ENCODE measurements at places on chromosomes 6 and 20.
A peak's percentile ranks its signal among the peaks of the same experiment; 100 is the strongest.

DNA sequence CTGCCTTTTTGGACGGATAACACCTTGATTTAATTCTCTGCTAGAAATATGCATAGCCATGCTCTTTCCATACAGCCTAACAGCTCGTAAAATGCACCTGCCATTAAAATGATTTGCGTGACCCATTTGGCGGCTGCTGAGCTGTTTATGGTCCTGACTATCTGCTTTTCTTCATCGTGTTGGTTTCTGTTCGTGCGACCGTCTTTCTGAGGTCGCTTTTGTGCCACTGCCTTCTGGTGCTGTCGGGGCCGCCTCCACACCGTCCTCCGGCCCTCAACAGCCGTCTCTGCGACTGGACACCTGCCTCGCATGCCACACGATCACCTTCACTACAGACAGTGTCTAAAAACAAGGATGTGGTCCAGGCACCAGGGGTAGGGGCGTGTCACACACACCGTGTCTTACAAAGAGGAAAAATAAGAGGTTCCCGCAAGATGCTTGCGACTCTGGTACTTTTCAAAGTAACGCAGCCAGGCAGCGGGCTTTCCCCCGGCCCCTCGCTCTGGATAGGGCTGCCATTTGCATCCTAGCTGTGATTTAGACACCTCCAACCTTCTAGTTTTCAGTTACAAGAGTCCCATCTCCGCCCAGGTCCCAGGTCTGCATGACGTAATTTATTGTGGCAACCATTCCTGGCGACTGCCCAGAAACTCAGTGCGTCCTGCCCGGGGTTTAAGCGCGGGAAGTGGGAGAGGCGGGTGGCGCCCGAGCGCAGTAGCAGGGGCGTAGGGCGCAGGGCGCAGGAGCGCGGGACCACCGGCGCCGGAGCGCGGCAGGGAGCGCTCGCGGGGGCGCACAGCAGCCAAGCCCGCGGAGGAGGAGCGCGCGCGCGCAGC lies at the start of gene STMND1:
Gene STMND1, plus strand, starts transcription at position 629 of the 836 bp plus-strand sequence. CDS start 208 bp downstream, outside the sequence.
- no peak for DNase-seq

DNA sequence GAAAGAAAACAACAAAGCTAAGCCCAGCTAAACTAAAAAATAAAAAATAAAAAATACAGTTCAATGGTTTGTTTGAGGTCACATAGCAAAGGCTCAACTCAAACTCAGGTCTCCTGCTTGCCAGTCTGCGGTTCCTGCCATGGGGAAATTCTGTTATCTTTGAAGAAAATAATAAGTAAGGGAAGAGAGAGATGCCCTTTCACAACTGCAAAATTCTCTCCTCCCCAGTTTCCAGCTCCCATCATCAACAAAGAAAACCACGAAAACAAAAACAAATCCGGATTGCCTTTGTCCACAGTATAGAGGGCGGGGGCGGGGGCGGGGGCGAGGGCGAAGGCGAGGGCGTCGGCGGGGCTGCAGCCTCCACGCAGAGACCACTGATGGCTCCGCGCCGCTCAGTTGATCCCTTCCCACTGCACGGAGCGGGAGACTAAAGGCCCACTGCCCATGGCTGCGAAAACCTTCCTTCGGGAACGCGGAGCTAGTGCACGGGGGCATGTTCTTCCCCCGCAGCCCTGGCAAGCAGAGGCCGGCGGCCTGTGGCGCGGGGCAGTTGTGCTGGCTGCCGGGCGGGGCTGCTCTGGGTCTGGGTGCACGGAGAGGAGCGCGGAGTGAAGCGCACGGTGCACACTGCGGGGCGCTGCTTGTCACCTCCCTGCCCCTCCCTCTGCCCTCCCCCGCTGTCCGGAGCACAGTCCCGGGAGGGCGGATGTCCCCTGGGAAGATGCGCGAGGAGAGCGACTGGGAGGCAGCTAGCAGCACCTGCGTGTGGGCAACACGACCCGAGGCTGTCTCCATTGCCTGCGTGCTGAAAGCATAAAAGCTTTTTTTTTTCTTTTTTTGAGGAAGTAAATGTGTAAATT lies 54.1 kb upstream of the TPD52L1 start:
- peak; percentile 53 for DNase-seq

- no peak for DNase-seq
Measured at GRCh38 chr20:38859070-38859690, 53.7 kb downstream of the PPP1R16B start.

DNA sequence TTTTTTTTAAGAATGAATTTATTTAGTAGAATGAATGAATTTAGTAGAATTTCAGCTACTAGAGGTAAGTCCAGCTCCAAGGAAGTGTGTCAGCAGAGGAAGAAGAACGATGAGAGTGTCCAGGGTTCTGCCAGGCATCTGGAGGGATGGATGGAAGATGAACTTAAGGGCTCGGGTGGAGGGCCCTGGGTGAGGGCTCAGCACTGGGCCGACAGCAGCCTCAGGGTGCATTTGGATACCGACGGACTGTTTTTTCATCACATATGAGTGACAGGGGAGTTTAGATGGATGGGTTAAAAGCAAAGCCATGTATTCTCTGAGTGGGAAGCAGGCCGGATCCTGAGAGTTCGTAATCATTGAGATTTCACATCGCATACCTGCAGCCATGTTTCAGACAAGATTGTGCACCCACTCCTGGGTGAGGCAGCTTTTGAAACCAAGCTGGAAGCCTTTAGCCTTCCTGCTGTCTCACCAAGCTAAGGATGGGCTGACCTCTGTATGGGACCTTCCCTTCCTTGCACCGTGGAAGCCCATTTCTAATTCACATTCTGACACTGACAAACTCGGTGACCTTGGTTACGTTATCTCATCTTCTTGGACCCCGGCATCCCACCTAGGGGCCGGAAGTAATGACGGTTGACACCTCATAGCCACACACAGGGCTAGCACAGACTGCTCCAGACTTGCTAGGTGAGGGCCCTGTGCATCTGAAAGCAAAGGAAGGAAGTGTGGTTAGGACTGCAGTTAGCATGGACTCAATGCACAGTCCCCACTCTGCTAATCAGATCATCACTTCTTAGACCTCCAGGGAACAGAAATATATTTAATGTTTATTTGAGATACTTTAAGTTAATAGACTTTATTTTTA lies 228.5 kb downstream of the SLC24A3 start:
- DNase-seq, result no peak

DNA sequence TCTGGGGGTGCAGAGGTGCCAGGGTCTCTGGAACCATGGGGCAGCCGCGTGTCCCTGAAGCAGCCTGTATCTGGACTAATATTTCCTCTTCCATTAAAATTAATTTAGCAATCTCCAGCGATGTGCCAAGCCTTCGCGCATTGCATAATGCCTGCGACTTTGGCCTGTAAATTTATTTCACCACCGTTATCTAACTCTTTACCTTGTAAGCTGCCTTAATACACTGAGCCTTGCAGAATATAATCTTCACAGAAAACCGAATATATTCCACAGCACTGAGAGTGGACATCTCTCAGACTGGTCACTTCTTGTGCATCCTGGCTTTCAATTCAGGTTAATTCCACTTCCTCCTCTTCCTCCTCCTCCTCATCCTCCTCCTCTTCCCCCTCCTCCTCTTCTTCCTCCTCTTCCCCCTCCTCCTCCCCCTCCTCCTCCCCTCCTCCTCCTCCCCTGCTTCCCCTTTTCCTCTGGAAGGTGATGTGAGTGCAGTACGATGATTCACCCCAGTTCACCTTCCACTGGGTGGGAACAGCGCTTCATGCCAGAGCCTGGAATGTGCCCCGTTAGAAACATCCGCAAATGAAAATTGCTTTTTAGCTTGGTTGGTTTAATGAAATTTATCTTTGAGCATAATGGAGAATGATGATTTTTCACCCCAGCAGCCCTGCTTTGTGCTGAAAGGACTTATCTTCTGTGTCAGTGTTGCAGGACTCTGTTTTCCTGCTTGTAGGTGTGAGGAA lies 101.4 kb downstream of the CDH4 start:
- DNase-seq, result peak; percentile 75

DNA sequence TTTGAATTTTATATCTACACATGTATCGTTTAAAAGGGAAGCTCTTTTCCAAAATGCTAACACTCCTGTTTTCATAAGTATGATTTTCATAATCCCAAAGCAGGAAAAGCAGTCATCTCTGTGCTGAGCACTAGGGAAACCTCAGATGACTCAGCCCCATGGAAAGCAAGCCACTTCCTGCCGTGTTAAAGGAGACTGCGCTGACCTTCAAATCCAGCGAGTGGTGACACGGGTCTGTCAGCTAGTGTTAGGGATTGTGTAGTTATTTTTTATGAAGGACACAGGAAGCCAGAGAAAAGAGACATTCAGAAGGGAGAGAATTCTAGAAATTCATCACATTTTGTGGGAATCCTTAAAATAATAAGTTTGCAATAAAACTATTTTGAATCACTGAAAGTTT lies 57.0 kb upstream of the CD93 start:
- DNase-seq, result peak; percentile 74

DNA sequence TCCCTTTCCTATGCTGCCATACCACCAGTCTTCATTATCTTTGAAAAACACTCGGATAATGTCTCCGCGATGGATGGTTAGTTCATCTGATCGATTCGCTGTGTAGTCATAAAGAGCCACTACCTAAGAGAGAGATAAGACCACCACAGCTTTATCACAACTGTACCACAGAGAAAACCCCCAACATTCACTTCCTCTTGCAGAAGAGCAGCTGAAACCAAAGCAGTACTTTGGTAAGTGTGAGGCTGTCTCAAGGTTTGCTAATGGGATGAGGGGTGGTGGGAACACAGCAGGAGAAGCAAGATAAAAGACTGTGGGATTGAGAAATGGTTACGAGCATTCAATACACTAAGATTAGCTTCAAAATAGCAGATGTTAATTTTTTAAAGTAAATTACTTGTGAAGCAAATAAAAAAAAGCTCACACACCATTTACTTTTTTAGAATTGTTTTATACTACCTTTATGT lies 142.1 kb downstream of the MYB start:
- DNase-seq, result no peak

DNA sequence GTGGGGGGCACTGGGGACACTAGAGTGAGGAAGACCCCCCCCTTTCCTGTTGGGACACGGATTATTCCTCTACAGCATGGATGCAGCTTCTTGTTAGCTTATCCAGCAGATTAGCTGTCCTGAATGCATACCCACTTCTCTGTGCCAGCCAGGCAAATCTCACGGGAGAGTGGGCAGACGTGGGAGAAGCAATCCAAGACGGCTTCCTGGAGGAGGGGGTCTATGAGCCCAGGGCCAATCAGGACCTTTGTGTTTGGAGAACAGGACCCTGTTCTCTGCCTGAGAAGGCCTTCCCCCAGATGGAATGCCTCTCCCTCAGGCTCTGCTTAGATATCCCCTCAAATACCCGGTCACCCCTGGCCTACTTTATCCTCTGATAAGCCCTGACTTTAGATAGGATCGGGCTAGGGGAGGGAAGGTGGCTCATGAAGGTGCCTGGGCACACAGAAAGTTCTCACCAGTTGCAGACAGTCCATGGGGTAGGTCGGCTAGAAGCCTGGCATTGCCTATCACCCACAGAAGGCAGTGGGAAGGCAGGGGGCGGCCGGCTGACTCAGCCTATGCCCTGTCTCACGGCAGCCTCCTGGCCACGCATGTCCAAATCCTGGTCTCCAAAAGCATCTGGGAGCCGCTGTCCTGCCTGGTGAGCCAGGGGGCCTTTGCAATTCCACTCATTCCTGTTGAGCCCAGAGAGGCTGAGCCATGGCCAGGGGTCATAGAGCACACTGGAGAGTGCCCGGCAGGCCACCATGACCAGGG lies 34.7 kb downstream of the SUN5 start:
- DNase-seq, result no peak

DNA sequence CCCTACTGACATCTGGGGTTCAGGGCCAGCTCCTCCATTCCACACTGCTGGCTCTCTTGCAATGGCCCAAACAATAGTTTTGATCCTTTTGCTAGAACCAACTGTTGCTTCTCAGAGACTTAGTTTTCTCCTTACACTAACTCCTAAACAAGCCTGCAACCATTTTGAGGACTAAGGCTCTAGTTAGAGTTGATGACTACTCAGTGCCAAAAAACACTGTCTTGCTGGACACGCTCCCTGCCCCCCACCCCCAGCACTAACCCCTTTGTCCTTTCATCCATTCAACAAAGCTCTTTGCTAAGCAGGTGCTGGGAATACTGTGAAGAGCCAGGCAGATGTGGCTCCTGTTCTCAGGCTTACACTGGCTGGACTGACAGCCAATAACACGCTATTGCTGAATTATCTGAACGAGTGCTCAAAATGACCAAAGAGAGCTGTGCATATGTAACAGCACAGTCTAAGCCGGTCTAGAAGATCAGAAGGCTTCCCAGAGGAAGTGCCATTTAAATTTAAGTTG lies 17.6 kb downstream of the GCLC start:
- DNase-seq, result no peak

GRCh38 chr6:149153100-149153499 lies 164.4 kb upstream of the TAB2 start:
- no peak for DNase-seq

GRCh38 chr6:110615722-110616121 lies 139.3 kb upstream of the SLC22A16 start:
- DNase-seq, result no peak

- peak; percentile 41 for DNase-seq
Measured at GRCh38 chr6:100228834-100229441, 234.9 kb upstream of the MCHR2 start.

- no peak for DNase-seq
Measured at GRCh38 chr6:45870531-45870930, 145.1 kb downstream of the CLIC5 start.

DNA sequence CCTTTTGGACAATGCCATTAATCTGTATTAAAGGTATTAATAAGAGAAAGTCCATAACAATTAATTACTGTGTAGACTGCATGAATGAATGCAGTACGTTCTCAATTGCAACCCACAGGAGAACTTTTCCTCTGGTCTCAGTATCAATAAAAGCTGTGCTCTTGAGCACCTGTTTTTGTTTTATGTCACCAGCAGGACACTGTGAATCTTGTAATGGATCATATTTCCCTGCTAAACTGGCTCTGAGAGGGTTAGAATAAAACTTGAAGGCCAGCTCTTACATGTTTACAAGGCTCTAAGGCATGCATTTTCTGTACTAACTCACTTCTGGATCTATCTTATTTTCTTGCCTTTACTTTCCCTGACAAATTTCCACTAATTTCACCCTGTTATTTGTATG lies 214.3 kb upstream of the PLN start:
- DNase-seq, result no peak

DNA sequence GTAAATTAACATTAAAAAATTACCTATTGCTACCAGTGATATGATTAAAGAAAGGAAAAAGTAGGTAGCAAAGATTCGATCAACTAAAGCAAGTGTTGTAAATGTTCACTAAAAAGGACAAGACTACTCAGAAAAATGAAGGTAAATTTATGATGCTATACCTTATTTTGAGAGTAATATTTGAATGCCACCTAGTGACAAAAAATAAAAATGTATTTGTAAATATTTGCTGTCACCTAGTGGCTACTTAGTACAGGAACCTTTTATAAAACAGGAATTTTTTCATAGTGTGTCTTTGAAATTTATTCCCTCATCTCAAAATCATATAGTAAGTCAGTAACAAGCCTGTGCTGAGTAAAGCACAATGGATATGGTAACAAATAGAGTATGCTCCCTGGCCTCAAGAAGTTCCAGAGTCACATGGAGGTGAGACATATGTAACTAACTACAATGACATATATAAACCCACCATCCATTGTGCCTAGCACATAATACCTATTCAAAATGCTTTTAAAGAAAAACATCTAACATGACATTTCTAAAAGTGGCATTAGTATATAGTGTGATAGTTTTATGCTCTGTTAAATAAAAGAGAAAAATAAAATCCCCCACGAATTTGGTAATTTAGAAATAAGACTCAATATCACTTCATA lies 193.1 kb upstream of the SIM1 start:
- no peak for DNase-seq

All from H54 (cell line).